ENCODE measurements at places on chromosomes 1 and 21.

- DNase-seq = no peak
Observed at GRCh38 chr1:24189528-24189927, 2.4 kb upstream of the IFNLR1 start.

DNA sequence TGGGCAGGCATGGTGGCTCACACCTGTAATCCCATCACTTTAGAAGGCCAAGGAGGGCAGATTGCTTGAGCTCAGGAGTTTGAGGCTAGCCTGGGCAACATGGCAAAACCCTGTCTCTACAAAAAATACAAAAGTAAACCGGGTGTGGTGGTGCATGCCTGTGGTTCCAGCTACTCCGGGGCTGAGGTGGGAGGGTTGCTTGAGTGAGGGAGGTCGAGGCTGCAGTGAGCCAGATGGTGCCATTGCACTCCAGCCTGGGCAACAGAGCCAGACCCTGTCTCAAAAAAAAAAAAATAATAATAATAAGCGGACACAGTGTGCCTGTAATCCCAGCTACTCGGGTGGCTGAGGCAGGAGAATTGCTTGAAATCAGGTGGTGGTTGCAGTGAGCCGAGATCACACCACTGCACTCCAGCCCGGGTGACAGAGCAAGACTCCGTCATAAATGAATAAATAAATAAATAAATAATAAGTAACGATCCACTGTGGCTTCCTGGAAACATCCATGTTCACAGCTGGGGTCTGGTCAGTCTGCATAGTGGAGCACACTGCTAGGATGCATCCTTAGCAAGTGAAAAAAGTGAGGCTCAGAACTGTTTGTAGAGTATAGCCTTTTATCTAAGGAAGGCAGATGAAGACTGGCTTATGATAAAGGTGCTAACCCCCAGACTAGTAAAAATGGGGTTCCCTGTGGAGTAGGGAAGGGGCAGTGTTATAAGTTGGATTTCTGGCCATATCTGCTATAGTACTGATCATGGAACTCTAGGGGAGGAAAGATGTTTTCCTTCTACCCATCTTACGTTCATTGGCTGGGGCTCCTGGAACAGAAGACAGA is 15.7 kb downstream of the PKNOX1 start:
- no peak for DNase-seq

DNA sequence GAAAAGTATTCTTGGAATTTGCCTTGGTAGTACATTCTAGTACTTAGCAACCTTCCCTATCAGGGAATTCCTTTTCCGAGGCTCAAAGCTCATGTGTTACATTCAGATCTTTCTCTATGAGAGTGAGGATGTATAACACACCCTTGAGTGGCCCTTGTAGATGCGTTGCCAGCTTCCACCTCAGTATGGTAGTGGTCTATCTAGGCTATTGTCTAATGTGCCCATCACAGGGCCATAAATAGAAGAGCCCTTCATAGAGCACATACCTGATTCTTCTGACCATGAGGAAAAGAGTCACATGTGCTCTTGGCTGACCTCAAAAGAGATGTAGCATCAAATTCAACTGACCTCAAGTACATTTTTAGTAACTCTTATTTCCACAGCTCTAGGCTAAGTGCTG is 14.0 kb upstream of the ZC3H11B start:
- DNase-seq = no peak

GRCh38 chr1:86516335-86516734 is 30.5 kb upstream of the CLCA4 start:
- DNase-seq = no peak

- no peak for DNase-seq
Observed at GRCh38 chr1:47537966-47538365, 100.1 kb downstream of the FOXD2 start.
